Left lung (tissue), 14 donors: ENCODE measurements at places on chromosomes 7 and 10. TPM values are rescaled to one million over a fixed set of nuclear protein-coding genes. Genes with fewer than 3 reads are reported as not detected.

GRCh38 chr10:114575417-114576131 is 82.5 kb downstream of the ABLIM1 start:
- DNase-seq = no peak

DNA sequence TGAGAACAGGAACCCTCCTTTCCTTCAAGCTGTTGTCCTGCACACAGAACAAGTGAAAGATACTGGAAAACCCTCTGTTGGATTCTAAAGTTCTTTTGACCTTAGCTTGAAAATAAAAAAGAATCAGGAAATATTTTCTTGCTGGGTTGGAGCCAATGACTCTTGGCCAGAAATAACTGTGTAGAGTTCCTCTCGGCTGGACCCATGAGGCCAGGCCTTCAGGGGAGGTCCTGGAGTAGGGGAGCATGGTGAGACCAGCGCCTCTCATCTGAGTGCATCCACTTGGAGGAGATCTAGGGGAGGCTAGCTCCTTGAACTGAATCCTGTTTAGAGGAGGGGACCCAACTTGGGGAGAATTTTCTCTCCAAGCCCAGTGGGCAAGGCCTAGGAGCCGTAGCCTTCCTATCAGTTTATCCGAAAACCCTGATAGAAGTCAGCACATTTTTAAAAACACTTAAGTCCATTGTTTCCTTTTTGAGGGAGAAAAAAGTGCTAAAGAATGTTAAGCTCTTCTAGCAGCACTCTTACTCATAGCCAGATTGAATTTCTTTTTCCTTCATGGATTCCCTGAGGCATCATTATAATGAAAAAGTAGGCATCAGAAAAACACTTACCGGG is 635.7 kb upstream of the ANKRD30A start:
- DNase-seq = no peak

DNA sequence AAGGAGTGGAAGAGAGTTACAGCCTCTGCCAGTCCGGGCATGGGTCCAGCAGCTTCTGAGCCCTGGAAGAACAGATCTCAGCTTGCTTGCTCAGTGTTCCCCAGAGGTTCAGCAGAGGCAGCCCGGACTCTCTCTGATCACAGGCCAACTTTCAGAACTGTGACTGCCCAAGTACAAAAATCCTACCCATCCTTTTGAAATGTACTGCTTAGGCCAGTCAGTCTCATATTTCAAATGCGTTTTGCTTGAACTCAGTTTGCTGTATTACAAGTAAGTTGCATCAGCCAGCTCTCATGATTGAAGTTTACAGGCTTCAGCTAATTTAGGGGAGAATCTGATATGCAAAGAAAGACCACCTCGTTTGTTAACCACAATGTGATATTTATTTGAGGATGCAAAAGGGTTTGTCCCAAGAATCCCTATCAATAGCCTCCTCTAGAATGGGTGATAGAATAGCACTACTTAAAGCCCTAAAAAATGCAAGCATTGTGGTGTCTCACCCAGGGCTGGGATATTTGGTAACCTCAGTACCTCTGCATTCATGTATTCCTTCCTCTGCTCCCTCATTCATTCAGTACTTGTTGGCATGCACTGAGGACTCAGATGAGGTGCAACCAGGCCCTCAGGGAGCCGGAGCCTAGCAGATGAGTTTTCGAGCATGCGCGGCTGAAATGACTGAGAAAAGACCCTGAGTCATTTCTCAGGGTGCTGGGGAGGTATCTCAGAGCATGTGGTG is 7.0 kb downstream of the AIMP2 start:
- DNase-seq = no peak

DNA sequence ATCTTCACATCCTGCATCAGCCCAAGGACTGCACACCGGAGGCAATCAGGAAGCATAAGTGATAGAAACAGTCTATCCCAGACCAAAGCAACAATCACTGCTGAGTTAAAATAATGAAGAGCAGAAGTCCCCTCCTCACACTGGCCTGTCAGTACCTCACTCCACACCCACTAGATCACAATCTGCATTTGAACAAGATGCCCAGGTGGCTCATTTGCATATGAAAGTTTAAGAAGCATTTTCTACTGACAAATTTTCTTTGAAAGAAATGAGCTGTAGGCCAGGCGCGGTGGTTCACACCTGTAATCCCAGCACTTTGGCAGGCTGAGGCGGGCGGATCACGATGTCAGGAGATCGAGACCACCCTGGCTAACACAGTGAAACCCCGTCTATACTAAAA is 77.4 kb downstream of the CUL2 start:
- no peak for DNase-seq

DNA sequence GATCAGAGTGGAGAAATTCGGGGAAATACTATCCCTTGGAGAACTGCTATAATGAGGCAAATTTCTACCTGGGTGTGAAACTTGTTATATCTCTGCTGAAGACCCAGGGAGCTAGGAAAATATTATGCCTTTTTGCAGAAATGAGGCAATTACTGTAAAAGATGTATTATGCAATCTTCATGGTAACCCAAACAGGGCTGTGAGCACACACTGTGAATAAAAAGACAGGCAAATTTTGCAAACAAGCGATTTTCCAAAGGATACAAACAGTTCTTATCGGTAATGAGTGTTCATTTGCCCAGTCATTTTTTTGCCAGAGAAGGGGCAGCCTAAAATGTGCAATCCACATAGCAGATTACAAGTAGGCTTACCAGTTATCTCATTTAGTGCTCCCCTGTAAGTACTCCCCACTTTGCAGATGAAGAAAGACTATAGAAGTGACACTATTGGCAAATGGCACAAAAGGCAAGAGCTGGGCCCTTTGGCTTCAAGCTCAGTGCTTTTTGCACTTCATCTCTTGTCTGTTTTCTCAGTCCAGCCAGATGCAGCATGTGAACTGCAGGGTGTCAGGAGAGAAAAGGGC is 205.8 kb downstream of the HECW1 start:
- no peak for DNase-seq

DNA sequence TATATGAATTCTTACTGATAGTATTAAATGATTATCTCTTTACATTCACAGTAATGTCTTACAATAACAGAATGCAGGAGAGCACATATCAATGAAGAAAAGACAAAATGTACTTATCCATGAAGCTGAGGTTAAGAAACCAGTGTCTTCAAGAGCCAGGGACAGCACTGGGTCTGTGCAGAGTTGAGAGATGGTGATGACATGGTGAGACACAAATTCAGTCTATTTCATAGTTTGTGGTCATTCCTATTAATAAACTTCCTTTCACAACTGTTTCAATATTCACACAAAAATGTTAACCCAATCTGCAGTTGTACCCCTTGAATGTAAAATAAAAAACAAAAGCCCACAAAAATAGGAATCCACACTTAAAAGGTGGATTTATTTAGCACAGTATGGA is 5.3 kb upstream of the MAGI2 start:
- no peak for DNase-seq

- no peak for DNase-seq
Observed at GRCh38 chr10:130542761-130543160, 406.6 kb downstream of the GLRX3 start.

- no peak for DNase-seq
Observed at GRCh38 chr10:105837951-105838350, 1196.9 kb downstream of the SORCS3 start.

GRCh38 chr10:132679217-132679595 is 106.7 kb downstream of the NKX6-2 start:
- DNase-seq = peak; percentile 58

DNA sequence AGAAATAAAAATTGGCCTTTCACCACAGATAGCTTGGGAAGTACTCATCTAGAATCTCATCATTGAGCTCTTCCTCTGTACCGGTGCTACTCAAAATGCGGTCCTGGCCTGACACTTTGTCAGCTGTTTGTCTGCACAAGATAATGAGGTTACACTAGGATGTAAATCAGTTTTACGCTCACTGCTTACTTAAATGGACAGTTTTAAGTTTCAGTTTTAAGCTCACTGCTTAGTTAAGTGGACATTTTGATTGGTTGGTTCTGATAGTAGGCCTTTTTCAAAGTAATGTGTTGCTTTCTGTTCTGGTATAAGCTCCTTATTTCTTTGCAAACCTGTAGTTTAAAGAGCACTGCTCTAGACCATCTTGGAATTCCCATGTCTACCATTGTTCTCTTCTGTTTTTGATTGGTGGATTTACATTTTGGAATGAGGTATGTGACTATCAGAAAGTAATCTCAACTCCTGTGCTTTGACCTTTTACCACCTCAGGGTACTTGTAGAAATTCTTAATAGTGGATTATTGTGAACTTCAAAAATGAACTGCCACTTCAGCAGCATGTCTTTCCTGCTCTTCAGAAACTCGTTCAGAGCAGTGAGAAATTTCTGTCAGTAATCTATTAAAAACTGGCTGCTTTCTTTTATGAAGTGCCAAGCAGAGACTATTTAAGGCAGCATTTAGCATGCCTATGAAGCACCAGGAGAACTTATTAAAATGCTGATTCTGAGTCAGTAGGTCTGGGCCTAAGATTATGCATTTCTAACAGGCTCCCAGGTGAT is 55.0 kb downstream of the C1GALT1 start:
- peak; percentile 41 for DNase-seq

- DNase-seq = no peak
Observed at GRCh38 chr7:102991540-102992214, 78.9 kb downstream of the LRRC17 start.

DNA sequence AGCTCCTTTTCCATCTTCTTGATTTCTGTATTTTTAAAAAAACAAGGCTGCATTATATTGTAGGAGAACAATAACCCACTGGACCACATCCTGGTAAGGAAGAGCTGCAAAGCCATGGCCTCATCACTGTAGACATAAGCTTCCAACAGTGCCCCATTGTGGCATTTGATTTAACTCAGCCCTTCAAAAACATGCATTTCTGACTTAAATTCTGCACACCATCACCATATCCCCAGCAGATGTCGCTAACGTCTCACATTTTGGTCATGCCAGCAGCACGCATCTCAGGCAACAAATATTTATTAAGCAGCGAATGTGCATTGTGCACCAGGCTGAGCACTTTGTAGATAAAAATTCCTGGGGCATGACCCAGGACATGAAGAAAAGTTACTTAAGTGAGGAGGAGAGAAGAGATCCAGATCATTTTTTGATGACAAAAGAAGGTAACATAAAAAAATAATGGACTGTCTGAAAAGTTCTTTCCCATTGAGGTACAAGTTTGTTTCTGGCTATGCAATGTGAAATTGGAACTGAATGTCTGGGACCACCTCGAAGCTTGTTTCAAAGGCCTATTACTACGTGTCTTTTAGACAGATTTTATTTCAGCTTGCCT is 164.6 kb upstream of the CDCA7L start:
- DNase-seq = peak; percentile 90

- DNase-seq = no peak
Observed at GRCh38 chr10:74837743-74838142, 11.3 kb downstream of the KAT6B start.

- DNase-seq = no peak
Observed at GRCh38 chr7:152853236-152853635, 93.7 kb downstream of the ACTR3B start.

- DNase-seq = no peak
Observed at GRCh38 chr10:118838364-118838763, 83.6 kb upstream of the CACUL1 start.

GRCh38 chr10:69464801-69465401 is 13.6 kb downstream of the TSPAN15 start:
- no peak for DNase-seq

GRCh38 chr7:88586219-88586618 is 173.3 kb upstream of the ZNF804B start:
- DNase-seq = no peak

DNA sequence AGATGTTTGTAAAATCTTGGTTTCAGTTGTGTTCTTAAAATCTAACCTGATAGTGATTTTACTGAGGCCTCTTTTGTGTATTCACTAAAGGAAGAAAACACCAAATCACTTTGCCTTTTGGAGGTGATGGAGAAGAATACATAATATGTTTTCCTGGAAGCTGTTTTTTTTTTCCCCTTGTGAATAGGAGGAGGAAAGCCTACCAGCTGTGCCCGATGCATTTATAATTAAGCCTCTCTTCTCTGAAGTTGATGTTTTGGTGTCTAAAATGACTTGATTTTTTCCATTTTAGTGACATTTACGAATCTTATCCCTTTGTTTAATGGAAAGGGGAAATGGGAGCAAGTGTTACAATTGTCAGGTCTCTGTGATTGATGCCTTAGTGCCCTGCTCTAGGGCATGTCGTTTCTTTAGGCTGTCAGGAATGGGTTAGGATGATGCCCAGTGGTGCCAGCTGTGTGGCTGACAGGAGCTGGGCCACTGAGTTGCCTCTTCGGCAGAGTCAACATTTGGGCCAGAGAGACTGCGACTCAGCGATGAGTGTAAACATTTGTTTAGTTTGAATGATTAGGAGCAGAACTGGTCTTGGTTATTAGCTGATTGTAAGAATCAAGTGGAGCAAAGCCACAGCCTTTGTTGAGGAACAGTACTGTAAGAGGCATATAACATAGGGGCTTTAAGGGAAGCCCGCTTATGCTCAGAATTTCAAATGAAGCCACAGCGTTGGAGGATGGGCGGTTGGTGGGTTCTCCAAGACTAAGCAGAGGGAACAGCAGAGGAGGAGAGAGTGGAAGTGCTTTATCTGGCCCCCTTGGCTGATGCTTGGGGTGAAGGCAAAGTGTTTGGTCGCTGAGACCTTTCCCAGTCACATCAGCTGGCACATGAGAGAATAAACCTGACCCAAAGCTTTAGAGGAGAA is 81.6 kb downstream of the CDK14 start:
- no peak for DNase-seq

DNA sequence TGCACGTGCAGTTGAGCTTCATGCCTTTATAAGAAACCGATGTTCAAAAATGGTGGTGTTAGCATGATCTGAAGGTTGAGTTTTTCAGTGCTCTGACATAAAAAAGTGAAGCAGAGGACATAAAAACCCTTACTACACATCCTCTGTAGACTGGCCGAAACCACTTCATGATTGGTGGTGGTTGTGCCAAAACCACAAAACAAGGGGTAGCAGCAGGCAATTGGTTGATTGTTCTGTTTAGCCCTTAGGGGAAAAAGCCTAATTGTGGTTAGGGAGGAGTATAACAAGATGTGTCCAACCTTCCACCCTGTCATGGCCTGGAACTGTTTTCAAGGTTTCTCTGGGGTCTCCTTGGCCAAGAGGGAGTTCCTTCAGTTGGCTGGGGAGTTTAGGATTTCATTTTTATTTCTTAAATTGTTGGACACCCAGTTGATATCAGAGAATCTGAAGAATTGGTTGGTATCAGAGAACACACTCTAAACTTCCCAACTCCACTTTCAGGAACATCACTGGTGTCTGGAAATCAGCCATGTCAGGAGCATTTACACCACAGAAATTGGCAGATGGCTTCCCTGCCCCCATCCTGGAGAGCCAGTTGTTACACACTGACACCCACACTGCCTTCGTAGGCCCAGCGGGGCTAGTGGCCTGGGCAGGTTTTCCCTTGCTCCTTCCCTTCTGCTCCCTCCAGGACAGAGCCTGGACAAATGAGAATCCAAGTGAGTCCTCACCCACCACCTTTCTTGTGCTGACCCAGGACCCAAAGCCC is 18.8 kb downstream of the MRPS24 start:
- DNase-seq = no peak

- DNase-seq = no peak
Observed at GRCh38 chr7:67380326-67380725, 383.7 kb downstream of the TYW1 start.

The RPP38 gene
- polyA plus RNA-seq = 26.0 TPM

The CALML3 gene
- polyA plus RNA-seq = 0.85 TPM

The LRRC61 gene
- 16.2 TPM for polyA plus RNA-seq

The OR6V1 gene
- polyA plus RNA-seq = not detected

The TRIM50 gene
- not detected for polyA plus RNA-seq

The SEMA3A gene
- polyA plus RNA-seq = 20.4 TPM

The DENND2A gene
- polyA plus RNA-seq = 43.0 TPM

The ADCY1 gene
- polyA plus RNA-seq = 2.4 TPM

The WNT8B gene
- polyA plus RNA-seq = 0.11 TPM
